ENCODE measurements at places on chromosomes 3 and 15. TPM values are rescaled to one million over a fixed set of nuclear protein-coding genes. Genes with fewer than 3 reads are reported as not detected.

DNA sequence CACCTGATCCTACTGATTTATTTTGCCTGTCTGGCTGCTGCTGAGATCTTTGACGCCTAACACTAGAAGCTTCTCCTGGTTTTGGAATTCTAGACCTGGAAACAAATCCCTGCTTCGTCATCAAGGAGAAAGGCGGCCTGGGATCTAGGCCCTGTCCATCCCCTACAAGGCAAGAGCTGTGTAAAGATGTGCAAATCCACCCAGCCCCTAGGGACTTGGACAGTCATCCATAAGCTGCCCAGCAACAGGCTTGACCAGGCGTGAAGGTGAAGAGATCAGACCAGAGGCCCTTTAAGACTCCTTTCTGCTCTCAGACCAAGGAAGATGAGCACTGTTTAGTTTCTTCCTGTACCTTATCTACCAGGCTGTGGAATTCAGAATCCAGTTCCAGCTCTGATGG, 32.2 kb downstream of the SLC41A3 start:
- no peak for DNase-seq

The SEMA5B gene
- 6.0 TPM for total RNA-seq

- DNase-seq, result no peak
Observed at GRCh38 chr3:72169561-72170472, 384.9 kb upstream of the PROK2 start.

- DNase-seq, result no peak
Observed at GRCh38 chr3:120550546-120550945, 45.6 kb upstream of the NDUFB4 start.

- no peak for DNase-seq
Observed at GRCh38 chr3:41448396-41448795, 249.1 kb downstream of the CTNNB1 start.

The ZNF639 gene
- 30.1 TPM for total RNA-seq
